Progenitor cell of endocrine pancreas (in vitro differentiated cells): ENCODE measurements at places on chromosomes 5 and 9.

DNA sequence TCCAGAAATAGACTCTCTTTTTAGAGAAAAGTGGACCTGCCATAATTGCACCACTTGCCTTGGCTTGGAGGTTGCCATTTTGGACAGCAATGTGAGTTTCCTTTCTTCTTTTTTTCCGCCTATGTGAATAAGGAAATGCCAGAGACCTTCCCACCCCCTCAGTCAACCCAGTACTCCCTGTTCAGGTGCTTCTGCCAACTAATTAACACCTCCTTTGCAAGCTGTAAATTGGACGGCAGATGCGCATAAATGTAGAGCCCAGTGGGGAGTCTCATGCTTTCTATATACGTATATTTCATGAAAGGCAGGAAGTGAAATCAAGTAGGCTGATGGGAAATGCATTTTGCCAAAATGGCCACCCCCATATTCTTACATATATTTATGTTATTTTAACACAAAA, 269.8 kb upstream of the RFX3 start:
- H3K4me3 ChIP-seq, result no peak overlapping the region
- H3K27ac ChIP-seq, result peak overlapping the region; percentile 67
- H3K27me3 ChIP-seq, result no peaks in the 10 kb centered on the region
- no peak for DNase-seq
- H3K4me1 ChIP-seq, result peaks cover 16% of the 10 kb centered on the region

GRCh38 chr5:157193699-157194424, 13.2 kb downstream of the ITK start:
- H3K4me1 ChIP-seq, result no peaks in the 10 kb centered on the region
- no peak overlapping the region for H3K4me3 ChIP-seq
- H3K36me3 ChIP-seq, result no peaks in the 10 kb centered on the region
- H3K27me3 ChIP-seq, result peaks cover 6% of the 10 kb centered on the region
- DNase-seq, result no peak

GRCh38 chr9:91658513-91659105, 235.0 kb upstream of the NFIL3 start:
- peaks cover 13% of the 10 kb centered on the region for H3K4me1 ChIP-seq
- DNase-seq, result no peak
- H3K36me3 ChIP-seq, result no peaks in the 10 kb centered on the region
- H3K4me3 ChIP-seq, result no peak overlapping the region
- no peak overlapping the region for H3K27ac ChIP-seq
- H3K27me3 ChIP-seq, result peaks cover 37% of the 10 kb centered on the region

GRCh38 chr9:117232281-117232680, 182.6 kb downstream of the ASTN2 start:
- H3K27ac ChIP-seq, result no peak overlapping the region
- H3K27me3 ChIP-seq, result no peaks in the 10 kb centered on the region
- no peak for DNase-seq
- no peaks in the 10 kb centered on the region for H3K36me3 ChIP-seq

- peaks cover 9% of the 10 kb centered on the region for H3K4me1 ChIP-seq
- peaks cover 18% of the 10 kb centered on the region for H3K36me3 ChIP-seq
- DNase-seq, result no peak
- no peak overlapping the region for H3K4me3 ChIP-seq
- H3K27ac ChIP-seq, result no peak overlapping the region
Observed at GRCh38 chr9:105338308-105338707, 93.9 kb downstream of the SLC44A1 start.
